ENCODE measurements at places on chromosomes 6 and 20.

DNA sequence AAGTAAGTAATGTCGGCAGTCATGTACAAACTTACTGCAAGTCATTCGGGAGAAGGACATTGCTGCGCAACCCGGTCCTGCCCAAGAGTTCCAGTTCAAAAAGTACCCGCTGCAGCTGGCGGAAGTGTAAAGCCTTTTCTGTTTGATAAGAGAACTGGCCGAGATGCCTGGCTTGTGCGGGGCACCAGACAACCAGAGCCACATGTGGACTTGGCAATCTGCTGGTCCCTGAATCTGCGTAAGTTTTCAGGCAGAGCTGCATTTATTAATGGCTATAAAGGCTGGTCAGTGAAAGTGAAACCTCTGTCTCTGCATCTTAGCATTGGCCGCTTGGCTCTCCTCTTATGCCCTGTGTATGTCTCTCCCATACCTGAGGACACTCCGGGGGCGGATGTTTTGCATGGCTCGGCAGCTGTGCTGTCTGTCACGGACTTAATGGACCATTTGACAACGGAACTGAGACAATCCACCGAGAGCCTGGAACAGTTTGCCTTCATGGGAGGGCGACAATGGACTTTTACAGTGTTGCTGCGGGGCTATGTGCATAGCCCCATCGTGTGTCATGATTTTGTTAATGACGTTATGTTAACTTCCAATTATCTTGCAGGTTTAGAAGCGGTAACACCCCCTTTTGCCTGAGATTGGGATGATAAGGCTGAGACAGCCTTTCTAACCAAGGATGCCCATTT lies 19.8 kb upstream of the RGS17 start:
- no peak for DNase-seq

DNA sequence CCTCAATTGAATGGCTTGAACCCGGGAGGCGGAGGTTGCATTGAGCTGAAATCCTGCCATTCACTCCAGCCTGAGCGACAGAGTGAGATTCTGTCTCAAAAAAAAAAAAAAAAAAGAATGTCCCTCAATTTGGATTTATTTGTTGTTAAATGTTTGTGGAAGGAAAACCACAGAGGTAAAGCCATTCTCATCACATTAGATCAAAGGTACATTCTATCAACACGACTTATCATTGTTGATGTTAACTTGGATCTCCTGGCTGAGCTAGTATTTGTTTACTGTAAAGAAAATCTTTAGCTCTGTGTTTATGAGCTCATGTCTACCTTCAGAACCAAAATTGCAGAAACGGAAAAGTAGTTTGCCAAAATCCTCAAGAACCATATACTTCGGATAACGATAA lies 91.4 kb upstream of the SALL4 start:
- DNase-seq, result no peak

GRCh38 chr20:12740647-12741046 lies 268.1 kb upstream of the SPTLC3 start:
- no peak for DNase-seq

DNA sequence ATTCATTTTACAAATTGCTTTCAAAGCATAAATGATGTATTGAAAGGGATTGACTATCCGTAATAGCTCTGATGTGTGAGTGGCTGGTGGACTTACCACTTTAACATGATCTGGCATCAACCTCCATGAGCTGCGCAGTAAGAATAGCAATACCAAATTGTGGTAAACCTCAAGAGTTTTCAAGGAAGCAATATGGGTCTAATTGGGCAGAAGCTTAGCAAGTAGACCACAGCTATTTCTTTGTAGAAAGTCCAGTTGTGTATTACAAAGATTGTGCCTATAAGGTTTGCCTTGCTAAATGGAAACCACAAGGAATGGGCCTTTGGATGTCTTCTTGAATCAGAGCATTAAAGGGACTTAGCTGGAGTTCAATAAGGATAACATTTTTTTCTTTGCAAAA lies 736.6 kb downstream of the KIF16B start:
- DNase-seq, result no peak

GRCh38 chr20:58665606-58666005 lies 14.5 kb downstream of the STX16 start:
- DNase-seq, result no peak

Measured in smooth muscle cell of the brain vasculature (primary cell).